ENCODE measurements at places on chromosomes 7 and 10. TPM values are rescaled to one million over a fixed set of nuclear protein-coding genes. Genes with fewer than 3 reads are reported as not detected.

Gene PLXNA4
- 0.76 TPM for total RNA-seq

Gene HSPA12A
- total RNA-seq = 6.9 TPM

Gene TMEM178B
- 15.8 TPM for total RNA-seq

GRCh38 chr10:17199351-17199804 is 2.1 kb downstream of the TRDMT1 start:
- H3K4me1 ChIP-seq = peaks cover 10% of the 10 kb centered on the region
- peak overlapping the region; percentile 80 for H3K4me3 ChIP-seq
- H3K36me3 ChIP-seq = no peaks in the 10 kb centered on the region

GRCh38 chr7:132557489-132558044 is 18.7 kb downstream of the PLXNA4 start:
- no peak for DNase-seq
- H3K4me3 ChIP-seq = no peak overlapping the region
- H3K36me3 ChIP-seq = no peaks in the 10 kb centered on the region
- H3K4me1 ChIP-seq = no peaks in the 10 kb centered on the region
- H3K27me3 ChIP-seq = peaks cover 12% of the 10 kb centered on the region

GRCh38 chr10:4652111-4653010 is 173.6 kb upstream of the AKR1E2 start:
- no peak overlapping the region for H3K4me3 ChIP-seq
- no peaks in the 10 kb centered on the region for H3K36me3 ChIP-seq
- DNase-seq = no peak
- no peaks in the 10 kb centered on the region for H3K27me3 ChIP-seq
- no peaks in the 10 kb centered on the region for H3K4me1 ChIP-seq
- H3K27ac ChIP-seq = no peak overlapping the region

DNA sequence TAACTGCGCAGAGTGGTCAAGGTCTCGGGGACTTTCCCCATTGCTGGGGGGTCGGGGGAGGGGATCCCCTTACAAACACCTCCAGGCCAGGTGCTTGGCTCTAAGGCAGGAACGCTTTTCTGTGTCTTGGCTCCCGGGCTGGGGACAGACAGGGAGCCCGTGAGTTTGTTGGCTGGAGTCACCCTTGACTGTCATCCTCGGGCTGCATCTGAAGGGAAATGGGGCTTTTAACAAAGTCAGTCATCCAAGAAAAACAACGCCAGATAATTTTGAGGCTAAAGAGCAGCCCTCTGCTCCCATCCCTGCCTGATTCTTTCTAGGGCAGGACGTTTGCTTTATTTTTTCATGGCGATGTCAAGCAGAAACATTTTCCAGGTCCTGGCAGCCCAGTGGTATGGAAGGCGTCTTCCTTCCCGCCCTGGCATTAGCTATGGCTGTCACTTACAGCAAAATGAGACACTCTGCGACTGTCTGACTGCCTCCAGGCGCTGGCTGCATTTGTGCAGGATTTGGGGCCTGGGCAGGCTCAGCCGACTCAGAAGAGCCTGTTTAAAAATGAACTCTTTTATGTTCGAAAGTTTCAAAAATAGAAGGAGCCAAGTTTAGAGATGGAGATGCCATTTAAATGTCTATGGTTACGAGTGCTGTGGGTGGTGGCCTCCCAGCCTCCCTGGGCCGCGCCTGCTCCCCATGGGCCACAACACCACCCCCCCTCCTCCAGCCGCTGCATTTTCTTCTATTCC is 54.7 kb upstream of the TNS3 start:
- no peaks in the 10 kb centered on the region for H3K27me3 ChIP-seq
- DNase-seq = no peak
- H3K4me1 ChIP-seq = peaks cover 10% of the 10 kb centered on the region
- no peaks in the 10 kb centered on the region for H3K36me3 ChIP-seq
- H3K4me3 ChIP-seq = no peak overlapping the region

DNA sequence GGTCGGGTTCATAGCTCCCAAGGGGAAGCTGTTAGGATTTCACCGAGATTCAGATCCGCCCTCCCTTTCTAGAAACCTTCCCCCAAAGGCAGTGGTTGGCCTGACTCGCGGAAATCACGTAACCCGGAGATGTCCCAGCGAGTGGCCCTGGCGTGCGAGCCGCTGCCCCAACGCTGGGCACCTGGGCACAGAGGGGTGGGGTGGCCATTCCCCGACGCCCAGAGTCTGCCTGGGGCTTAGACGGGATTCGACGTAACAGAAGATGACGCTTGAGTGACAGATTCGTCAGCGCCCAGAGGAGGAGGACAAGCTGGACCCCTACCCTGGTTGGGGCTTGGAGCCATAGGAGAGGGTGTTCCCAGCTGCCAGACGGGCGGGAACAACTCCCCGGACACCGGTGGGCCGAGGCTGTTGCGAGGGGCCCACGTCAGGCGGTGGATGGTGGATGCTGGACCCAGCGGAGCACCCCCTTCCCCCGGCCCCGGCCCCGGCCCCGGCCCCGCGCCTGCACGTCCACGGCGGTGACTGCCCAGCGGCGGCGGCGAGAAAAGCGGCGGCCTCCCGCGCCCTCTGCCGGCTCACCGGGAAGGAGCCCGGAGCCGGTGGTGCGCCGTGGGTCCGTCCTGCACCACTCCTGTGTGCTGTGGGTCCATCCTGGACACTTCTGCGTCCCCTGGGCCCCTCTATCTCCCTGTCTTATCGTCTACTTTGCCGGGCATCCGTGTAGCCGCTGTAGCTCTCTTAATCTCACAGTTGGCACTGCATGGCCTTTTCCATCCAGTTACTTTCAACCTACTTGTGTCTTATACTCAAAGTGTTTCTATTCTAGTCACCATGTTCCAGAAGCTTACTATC is 35.4 kb upstream of the KNDC1 start:
- H3K36me3 ChIP-seq = no peaks in the 10 kb centered on the region
- no peaks in the 10 kb centered on the region for H3K27me3 ChIP-seq
- no peaks in the 10 kb centered on the region for H3K4me1 ChIP-seq
- H3K4me3 ChIP-seq = peak overlapping the region; percentile 32
- no peak for DNase-seq
- no peak overlapping the region for H3K27ac ChIP-seq

DNA sequence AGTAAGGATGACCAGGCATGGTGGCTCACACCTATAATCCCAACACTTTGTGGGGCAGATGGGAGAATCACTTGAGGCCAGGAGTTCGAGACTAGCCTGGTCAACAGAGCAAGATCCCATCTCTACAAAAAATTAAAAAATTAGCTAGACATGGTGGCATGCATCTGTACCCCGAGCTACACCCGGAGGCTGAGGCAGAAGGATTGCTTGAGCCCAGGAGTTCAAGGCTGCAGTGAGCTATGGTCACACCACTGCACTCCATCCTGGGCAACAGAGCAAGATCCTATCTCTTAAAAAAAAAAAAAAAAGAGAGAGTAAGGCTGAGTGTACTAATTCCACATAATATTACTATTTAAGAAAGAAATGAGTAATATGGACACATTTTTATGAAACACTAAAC is 3.8 kb downstream of the P4HA1 start:
- no peaks in the 10 kb centered on the region for H3K36me3 ChIP-seq
- DNase-seq = no peak
- H3K27ac ChIP-seq = no peak overlapping the region
- no peak overlapping the region for H3K4me3 ChIP-seq

Measured in H1 (cell line).